ENCODE measurements at places on chromosomes 1 and 21.

- DNase-seq: peak; percentile 48
Observed at GRCh38 chr1:167066333-167067122, 23.6 kb downstream of the GPA33 start.

DNA sequence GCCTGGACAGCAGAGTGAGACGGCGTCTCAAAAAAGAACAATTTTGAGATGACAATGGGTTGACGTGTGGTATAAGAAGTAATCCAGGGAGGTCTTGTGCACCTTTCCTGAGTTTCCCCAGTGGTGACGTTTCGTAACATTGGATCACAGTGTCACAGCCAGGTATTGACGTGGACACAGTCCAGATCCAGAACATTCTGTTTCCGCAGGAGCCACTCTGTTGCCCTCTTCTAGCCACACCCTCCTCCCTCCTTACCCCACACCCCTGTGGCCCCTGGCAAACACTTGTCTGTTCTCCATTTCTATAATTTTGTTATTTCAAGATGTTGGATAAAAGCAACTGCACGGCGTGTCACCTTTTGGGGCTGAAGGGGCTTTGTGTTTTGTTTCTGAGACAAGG, 6.5 kb upstream of the TRAPPC10 start:
- DNase-seq: no peak

GRCh38 chr1:39016604-39017171, 9.5 kb upstream of the NDUFS5 start:
- no peak for DNase-seq

GRCh38 chr1:61285371-61285885, 203.1 kb downstream of the NFIA start:
- no peak for DNase-seq

GRCh38 chr1:22850681-22851080, 122.0 kb downstream of the LACTBL1 start:
- DNase-seq: no peak

DNA sequence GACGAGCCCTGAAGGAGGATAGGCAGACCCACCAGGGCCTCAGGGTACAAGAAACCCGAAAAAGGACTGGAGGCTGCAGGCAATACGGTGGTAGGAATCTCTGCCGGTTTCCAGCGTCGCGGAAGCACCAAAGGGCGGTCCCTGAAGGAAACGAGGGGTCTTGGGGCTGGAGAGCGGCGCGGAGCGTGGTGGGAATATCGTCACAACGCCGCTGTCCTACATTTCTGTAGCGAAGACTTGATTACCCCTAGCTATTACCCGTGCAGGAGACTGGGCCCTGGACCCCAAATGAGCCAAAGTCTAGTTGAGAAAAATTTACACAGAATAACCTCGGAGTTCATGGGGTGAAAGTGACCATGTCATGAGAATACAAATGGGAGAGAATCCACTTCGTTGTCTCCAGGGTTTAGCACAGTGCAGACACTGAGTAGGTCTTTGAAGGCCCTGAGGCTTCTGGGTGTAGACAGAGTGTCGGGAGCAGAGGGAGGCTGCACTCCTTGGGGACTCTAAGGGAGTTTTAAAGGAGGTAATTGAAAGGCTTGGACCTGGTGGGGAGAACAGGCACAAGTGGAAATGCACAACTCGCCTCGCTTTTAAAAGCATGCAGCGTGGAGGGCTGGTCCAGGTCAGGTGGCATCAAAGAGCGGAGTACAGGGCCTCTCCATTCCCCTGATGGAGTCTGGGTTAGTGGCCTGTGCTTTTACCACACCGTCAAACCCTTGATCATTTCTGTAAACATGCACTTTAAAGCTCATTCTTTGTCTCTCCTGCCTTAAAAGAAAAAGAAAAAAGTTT, 1.5 kb downstream of the ATP1A1 start:
- DNase-seq: no peak

DNA sequence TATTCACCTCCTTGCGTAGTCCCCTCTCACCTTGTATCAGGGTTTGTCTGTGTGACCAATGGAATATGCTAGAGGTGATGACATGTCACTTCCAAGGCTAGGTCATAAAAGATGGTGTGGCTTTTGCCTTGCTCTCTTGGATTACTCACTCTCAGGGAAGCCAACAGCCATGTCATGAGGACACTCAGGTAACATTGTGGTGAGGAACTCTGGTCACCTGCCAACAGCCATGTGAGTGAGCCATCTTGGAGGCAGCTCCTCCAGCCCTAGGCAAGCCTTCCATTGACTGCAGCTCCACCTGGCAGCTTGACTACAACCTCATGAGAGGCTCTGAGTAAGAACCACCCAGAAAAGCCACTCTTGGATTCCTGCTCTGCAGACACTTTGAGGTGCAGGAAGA, 11.0 kb upstream of the HEYL start:
- DNase-seq: no peak

DNA sequence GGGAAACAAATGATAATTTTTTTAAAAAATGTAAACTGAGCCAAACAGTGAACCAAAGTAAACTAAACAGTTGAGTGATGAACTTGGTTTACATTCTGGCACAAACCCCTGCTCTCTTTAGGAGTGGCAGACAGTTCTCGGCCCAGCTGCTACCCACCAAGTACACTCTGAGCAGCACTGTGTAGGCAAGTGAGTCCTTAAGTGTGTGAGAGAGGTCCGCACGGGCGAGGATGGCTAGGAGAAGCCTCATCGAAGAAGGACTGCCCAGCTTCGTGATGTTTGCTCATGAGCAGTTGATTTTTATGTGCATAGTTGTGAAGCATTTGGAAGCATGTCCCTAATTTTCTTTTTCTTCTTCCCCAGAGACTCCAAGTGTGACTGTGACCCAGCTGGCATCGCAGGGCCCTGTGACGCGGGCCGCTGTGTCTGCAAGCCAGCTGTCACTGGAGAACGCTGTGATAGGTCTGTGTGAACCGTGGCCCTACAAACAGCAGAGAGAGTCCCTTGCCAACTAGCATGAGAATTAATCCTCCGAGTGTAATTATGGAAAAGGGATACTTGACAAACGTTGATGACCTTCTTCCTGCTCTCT, 32.1 kb downstream of the LAMC2 start:
- no peak for DNase-seq

DNA sequence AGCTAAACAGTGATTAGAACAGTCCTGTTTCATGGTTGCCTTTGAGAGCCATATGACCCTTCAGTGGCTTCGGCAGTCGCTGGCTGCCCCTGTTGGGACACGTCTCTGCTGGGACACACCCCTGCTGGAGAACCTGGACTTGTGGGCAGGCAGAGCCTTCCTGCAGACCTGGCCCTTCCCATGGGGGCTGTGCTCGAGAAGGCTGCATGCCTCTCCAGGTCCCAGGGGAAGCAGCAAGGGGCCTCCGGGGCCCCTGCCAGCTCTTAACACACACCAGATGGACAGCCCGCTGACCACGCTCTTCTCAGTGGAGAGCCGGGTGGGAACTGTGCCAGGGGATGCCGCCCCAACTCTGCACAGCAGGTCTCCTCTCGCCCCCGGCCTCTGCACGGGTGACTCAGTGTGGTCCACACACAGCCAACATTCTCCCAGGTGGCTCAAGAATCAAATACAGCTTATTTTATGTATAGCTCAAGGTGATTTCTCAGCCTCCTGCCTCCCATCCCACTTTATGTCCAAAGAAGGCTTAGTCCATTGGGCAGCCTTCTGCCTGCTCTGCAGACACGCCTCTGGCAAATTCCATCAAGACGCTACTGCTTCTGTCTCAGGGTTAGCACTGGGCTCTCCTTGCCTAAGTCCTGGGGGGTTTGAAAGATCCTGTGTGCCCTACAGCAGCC, 450.8 kb downstream of the KIF26B start:
- DNase-seq: no peak

- DNase-seq: peak; percentile 68
Observed at GRCh38 chr1:211654838-211655787, 20.3 kb downstream of the NEK2 start.

GRCh38 chr1:43711049-43711448, 3.7 kb downstream of the ST3GAL3 start:
- no peak for DNase-seq

- DNase-seq: no peak
Observed at GRCh38 chr1:63638471-63638870, 45.3 kb downstream of the PGM1 start.

GRCh38 chr1:217562229-217562878, 68.5 kb downstream of the GPATCH2 start:
- DNase-seq: no peak

- DNase-seq: no peak
Observed at GRCh38 chr1:83897516-83897915, 101.4 kb downstream of the TTLL7 start.

DNA sequence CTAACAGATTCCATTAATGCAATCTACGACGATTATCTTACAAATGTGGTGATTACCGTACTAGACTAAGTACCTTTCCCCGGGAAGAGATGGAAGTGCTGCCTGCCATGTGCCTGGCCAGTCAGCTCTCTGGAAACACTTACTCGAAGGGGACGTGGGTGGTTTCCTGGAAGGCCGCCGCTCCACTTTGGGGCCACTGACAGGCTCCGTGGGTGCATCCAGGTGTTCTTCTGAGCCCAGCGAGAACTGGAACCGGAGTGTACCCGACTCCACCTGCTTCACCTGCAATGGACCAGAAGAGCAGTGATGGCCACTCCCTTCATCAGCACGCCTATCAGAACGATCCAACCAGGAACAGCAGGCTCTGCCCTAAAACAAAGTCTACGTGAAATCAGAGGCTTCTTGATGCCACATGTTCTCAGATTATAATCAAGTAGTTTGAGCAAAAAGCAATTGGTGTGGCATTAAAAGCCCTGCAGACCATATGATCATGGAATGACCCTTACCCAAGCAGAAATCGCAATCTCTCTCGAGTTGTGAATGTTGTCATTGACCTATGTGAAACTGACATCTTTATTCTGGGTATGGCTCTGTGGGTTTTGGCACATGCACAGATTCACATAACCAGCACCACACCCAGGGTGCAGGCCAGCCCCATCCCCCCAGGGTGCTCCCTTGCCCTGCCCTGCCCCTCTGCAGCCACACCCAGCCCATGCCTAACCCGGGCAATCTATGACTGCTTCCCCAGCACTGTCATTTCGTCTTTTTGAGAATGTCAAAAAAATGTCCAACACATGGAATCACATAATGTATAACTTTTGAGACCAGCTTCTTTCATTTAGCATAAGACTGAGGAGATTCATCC, 64.5 kb downstream of the NPHP4 start:
- no peak for DNase-seq

GRCh38 chr1:192512426-192513162, 63.0 kb upstream of the RGS1 start:
- DNase-seq: no peak

- DNase-seq: no peak
Observed at GRCh38 chr1:76250271-76250670, 175.7 kb downstream of the ST6GALNAC3 start.

DNA sequence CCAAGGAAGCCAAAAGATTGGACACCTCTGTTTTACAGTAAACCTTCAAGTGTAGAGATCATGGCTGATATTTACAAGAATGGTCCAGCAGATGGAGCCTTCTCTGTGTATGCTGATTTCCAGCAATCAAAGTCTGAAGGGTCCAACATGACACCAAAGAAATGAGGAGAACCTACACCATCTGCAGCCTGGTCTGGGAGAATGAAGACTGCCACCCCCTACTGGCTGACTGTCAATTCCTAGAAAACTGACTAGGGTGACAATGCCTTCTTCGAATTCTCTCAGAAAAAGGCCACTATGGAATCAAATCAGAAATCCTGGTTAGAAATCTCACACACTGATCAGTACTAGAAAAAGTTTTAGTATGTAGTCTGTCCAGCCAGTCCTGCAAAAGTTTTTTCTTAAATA, 83.3 kb downstream of the CDC42BPA start:
- DNase-seq: no peak

GRCh38 chr1:23237508-23237907, 20.2 kb upstream of the HTR1D start:
- no peak for DNase-seq

DNA sequence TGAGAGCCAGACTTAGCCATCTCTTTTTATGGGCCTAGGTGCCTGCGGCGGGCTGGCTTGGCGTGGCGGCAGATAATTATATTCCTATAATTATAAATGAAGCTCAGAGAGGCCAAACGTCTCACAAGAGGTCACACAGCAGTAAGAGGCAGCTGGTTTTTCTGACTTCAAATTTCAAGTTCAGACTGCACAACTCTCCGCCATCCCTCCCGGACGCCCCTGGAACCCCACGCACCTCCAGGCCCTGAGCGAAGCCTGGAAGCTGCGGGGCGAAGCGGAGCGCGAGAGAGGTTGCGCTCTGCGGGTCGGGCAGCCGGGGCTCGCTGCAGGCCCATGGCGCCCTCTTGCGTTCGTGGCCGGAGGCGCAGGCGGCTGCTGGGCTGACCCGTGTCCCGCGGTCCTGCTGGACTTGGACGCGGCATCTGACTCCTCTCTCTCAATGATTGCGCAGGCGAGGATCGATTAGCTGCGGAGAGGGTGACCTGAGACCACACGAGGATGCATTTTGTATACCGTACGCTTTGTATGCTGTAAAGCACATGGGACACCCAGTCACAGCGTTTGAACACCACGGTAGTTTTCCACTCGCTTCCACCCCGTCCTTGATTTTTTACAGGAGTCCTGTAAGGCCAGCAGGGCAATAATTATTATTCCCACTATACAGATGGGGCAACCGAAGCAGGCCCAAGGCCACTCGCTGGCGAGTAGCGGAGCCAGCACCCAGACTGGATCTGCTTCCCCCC, 272.7 kb downstream of the FOXD2 start:
- peak; percentile 49 for DNase-seq

- peak; percentile 14 for DNase-seq
Observed at GRCh38 chr1:48697066-48697707, 79.5 kb downstream of the BEND5 start.

DNA sequence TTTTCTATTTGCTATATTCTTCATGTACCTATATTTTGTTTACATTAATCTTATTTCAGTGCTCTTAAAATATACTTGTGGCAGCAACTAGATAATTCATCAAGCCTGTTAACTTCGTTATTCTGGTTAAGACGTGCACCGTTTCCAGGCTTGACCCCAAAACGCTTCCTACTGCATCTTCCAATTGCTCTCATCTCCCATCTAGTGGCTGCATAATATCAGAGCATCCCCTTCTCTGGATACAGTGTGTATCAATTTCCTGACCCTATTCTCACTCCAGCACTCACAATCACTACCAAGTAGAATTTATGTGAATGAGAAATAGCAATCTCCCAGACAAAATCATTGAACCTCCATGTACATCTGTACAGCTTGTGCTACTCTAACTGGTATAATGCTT, 1280.3 kb upstream of the B3GALT2 start:
- no peak for DNase-seq

DNA sequence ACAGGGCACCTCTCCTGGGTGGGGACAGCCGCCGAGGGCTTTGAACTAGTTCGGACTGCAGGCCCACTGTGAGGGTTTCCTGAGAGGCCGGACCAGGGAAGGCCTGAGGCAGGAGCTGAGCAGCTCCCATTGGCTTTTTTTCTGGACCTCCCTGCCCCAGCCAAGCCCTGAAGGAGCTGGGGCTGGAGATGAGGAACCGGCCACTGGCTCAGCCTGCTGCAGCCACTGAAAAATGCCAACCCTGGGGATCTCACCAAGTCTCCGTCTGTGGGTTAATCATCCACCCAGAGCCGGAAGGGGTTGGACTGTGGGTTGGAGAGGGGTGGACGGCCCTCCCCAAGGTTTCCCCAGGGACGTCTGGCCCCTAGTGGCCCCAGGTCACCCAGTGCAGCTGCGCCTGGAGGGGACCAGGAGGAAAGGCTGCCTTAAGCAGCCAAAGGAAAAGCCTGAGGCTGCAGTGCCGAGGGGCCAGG, 2.5 kb downstream of the VWA1 start:
- DNase-seq: no peak
